CD4-positive, alpha-beta T cell treated with Interleukin-15 for 4 hours (primary cell): ENCODE measurements at places on chromosomes 2 and 18.
A peak's percentile ranks its signal among the peaks of the same experiment; 100 is the strongest.

GRCh38 chr2:27290549-27290948 lies 8.3 kb downstream of the TRIM54 start:
- DNase-seq = no peak

- DNase-seq = peak; percentile 56
Measured at GRCh38 chr2:106144621-106145331, 49.3 kb downstream of the UXS1 start.

GRCh38 chr2:64932371-64933216 lies 56.6 kb upstream of the SLC1A4 start:
- no peak for DNase-seq

- no peak for DNase-seq
Measured at GRCh38 chr2:6184532-6185292, 492.5 kb downstream of the SOX11 start.

DNA sequence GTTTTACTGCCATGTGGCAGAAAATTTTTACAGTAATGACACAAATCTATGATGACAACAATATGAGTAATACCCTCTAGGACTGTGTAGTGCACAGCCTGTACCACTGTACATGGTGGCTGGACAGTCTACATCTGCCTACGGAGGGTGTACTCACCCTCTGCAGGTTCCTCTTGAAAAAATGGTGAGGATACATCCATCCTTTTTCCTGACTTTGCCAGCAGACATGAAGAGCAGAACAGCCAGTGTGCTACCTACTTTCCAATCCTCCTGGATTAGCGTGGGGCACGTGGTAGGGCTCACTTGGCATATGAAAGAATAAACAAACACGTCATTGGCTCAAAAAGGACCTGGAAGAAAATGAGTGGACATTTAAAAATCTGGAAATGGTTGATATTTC lies 62.6 kb downstream of the TRPM8 start:
- no peak for DNase-seq

DNA sequence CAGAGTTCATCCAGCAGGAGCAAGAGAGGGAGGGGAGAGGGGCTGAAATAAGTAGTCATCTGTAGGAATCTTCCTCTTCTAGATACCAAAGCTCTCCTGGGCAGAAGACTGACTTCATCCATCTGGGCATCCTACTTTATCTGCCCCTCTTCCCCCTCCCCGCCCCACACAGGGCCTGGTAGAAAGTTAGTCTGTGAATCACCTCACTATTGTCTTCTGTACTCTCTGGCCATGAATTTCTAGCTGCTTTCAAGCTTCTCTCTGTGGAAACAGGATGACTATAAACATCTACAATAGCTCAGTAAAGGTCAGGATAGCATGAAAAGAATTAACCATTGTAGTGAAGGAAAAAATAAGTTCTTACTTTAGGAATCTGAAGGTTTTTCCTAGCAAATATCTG lies 47.7 kb upstream of the RNU4ATAC start:
- DNase-seq = no peak

DNA sequence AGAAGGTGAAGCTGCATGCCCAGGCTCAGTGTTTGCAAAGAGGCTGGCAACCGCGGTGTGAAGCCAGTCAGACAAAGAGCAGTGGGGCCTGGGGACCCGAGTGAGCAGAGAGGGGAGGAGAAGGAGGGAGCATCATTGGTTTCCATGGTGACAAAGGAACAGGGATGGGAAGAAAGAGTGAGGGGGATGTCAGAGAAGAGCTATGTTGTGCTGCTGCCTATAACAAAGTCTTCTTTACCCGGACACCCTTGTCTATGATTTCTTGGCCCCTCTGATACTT lies 14.5 kb downstream of the TMEM247 start:
- DNase-seq = no peak

DNA sequence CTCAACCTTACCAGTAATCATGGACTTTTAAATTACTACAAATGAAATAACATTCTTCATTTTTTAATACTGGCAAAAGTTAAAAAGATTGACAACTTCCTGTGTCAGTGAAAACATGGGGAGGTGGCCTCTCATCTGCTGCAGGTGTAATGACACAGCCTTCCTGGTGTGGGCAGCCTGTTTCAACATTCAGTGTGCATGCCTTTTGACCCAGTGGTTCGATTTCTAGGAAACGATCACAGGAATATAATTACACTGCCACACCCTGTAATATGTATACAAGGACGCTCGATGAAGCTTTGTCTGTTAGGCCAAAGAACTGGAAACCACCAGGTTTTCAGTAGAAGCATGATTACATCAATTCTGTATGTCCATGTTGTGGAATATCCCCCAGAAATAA lies 68.7 kb downstream of the MTHFD2 start:
- peak; percentile 81 for DNase-seq

DNA sequence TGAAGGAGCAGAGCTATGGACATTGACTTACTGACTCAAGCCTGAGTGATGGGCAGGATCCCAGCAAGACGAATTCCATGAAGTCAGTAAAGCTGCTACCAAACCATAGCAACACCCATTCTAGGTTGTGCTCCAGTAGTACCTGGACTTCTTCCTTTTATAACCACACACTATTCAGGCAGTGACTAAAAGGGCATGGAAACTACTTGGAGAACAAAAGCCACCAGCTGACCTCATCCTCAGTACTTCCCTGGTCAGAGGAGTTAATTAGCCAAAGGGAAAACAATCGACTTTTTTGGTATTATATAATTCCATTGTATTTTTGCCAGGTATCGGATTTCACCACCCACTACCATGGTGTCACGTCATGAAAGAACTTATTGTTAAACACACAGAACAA lies 237.1 kb downstream of the TTC32 start:
- DNase-seq = no peak
